ENCODE measurements at places on chromosomes 2 and 18.

GRCh38 chr2:147910990-147911473 lies 66.2 kb downstream of the ACVR2A start:
- no peak for DNase-seq

DNA sequence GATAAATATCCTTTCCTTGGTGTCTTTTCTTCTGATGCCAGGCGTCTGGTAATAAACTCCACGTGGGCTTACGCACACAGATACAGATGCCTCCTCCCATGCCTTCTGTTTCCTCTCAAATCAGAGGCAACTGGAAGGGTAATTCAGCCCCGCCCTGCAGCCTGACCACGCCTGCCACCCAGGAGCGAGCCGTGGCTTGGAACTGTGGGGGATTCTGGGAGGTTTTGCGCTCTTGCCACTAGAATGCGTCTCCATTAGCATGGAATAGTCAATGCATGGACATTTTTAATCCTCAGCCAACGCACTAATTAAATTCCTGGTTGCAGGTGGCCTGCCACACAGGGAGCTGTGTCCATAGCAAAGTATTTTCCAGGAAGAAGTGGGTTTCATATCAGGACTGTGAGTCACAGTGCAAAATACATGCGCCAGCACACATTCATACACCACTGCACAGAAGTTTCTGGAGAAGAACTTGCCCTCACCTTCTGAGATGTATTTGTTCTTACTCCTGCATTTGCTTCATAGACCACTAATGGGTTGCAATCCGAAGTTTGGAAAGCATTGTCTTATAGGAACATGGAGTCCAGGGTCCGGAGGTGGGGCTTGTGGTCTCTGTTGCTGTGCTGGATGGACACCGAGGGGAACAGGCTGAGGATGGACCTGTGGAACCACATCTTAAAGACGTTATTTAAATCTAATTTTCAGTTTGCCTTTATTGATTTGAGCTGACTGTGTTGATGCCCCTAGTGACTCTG lies 151.4 kb downstream of the LDLRAD4 start:
- DNase-seq = no peak

DNA sequence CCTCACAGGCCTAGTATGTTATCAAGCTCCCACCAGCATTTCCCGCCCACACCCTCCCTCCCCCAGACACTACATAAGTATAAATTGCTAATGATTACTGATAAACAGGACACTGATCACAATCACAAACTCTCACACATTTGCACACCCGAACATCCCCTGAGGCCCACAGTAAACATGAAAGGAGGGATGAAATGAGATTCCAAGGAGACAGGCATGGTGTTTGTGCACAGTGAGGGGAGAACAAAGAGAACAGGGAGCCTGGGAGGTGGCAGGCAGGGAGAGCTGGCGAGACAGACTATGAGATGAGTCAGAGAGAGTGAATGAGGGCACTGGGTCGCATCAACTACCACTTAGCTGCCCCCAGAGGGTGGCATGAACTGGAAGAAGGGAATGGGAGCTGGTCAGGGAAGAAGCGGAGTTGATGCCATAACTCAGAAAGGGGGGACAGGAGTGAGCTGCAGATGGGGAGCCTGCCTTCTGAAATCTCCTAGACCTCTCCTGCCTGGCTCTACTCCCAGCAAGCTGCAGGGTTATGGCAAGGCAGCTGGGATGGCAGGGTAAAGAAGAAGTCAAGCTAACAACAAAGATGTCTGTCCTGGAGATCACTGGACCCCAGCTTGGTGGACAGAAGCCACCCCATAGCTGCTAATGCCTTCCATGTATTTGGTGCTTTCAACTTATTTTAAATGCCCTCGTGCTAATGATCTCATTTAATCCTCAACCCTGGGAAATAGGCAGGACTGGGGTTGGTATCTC lies 5.1 kb downstream of the KIF3C start:
- DNase-seq = no peak

DNA sequence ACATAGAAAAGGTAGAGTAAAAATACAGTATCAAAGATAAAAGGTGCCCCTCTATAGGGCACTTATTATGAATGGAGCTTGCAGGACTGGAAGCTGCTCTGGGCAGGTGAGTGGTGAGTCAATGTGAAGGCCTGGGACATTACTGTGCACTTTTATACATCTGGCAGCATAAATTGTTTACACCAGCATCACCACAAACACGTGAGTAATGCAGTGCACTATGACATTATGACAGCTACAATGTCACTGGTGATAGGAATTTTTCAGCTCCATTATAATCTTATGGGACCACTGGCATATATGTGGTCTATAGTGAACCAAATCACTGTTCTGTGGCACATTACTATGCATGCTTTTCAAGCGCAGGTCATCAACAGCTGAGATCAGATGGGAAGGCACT lies 48.1 kb downstream of the TPGS2 start:
- no peak for DNase-seq

DNA sequence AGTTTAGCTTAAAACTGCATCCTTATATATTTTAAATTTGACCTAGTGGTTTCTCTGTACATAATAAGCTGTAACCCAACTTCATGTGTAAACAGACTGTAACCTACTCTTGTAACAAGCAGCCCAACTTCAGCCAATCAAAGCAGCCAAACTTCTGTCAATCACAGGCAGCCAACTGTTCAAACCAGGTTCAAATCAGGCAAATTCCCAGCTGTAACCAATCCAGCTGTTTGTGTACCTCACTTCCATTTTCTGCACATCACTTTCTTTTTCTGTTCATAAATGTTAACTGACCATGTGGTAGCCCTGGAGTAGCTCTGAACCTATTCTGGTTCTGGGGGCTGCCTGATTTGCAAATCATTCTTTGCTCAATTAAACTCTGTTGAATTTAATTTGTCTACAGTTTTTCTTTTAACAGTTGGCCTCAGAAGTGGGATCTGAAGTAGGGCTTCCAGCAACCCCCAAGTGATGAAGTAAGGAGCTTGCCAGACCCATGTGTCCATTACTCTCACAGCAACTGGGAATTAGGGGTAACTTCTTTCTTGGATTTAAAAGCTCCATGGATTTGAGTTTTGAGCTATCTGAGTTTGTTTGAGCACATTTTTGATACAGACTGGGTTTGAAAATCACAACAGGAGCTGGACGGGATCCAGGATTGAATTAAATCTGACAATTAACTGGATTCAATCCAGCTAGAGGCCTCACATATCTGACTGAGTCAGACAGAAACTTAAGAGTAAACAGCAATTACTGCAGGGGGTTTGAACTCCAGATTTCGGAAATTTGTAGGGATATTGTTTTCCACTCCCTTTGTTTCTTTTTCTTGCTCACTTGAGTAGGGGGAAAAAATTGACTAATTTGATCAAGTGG lies 1569.7 kb upstream of the SLC39A10 start:
- no peak for DNase-seq

GRCh38 chr2:151907286-151908203 lies 79.3 kb upstream of the ARL5A start:
- no peak for DNase-seq

GRCh38 chr18:51074605-51075004 lies 44.6 kb downstream of the SMAD4 start:
- no peak for DNase-seq

GRCh38 chr18:75785206-75785605 lies 357.7 kb upstream of the SMIM21 start:
- DNase-seq = no peak

DNA sequence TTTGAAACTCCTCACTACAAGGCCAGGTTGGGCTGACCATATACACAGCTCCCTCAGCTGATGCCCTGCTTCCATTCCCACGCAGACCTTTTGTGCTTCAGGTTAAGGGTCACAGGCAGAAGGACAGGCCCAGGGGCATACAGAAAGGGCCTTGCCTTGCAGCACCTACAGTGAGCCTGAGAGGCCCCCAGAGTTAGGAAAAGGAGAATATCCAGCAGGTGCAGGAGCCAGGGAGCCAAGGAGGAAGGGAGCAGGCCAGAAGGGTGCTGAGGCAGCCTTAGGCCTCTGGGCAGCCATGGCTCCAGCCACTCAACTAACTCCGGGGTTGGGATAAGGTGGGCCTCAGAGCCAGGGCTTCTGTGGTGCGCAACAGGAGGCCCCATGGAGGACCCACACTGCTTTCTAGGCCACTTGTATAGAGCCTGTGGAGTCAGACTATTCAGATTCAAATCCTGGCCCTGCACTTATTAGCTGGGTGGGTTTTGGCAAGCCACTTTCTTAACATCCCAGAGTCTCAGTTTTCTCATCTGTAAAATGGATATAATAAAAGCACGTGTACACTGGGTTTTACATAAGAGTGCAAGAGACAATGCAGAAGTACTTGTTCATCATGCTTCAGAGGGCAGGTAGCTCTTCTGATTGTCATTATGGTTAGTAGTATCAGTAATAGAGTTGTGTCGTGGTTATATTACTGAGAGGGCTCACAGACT lies 214.6 kb upstream of the HAAO start:
- no peak for DNase-seq

- DNase-seq = no peak
Observed at GRCh38 chr2:138190999-138191398, 226.7 kb downstream of the HNMT start.

- no peak for DNase-seq
Observed at GRCh38 chr2:231877533-231878456, 48.4 kb downstream of the NPPC start.

- no peak for DNase-seq
Observed at GRCh38 chr2:134351016-134351415, 97.1 kb downstream of the MGAT5 start.

DNA sequence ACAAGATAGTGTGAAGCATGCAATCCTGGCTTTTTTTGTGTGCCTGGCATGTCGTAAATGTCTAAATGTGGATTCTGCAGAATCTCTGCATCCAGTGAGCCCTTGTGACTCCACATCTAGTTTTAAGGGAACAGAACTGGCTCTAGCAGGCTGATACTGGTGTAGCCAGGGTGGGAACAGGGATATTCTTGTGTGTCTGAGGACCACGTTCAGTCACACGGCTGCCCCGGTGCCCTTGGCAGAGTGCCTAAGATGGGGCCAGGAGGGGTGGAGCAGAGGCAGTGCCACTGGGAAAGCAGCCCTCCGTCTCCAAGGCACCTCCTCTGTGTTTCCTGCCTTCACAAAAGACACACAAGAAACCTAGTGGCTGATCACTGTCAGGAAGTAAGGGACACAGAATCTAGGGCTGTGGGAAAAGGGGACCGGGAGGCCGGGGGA lies 91.5 kb upstream of the PARD3B start:
- DNase-seq = no peak

GRCh38 chr2:239081046-239081445 lies 233.2 kb downstream of the TWIST2 start:
- DNase-seq = no peak

DNA sequence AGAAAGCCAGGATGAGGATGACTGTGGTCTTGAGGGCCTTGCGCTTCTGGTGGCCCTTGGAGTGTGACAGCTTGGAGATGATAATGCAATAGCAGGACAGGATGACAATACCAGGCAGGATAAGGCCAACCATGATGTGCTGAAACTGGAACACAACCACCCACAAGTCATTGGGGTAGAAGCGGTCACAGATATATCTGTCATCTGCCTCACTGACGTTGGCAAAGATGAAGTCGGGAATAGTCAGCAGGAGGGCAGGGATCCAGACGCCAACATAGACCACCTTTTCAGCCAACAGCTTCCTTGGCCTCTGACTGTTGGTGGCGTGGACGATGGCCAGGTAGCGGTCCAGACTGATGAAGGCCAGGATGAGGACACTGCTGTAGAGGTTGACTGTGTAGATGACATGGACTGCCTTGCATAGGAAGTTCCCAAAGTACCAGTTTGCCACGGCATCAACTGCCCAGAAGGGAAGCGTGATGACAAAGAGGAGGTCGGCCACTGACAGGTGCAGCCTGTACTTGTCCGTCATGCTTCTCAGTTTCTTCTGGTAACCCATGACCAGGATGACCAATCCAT lies 2.7 kb downstream of the CXCR4 start:
- no peak for DNase-seq

DNA sequence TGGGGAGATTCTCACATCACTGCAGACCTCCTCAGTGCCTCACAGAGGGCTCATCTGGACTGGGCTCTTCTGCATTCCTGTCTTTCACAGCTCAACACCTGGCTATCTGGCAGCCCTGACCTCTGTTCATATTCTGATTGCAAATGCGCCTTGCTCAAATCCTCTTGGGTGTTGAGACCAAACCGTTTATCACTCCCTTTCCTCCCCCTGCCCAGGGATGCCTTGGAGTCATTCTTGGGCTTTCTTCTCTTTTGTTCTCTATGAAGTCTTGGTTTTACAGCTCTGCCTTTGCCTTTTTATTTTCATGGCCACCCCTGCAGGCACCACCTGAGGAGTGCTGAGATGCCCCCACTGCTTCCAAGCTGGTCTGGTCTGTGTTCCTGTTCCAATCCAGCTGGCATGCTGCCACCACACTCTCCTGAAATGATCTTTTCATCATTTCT lies 26.3 kb downstream of the TUBB6 start:
- DNase-seq = no peak

DNA sequence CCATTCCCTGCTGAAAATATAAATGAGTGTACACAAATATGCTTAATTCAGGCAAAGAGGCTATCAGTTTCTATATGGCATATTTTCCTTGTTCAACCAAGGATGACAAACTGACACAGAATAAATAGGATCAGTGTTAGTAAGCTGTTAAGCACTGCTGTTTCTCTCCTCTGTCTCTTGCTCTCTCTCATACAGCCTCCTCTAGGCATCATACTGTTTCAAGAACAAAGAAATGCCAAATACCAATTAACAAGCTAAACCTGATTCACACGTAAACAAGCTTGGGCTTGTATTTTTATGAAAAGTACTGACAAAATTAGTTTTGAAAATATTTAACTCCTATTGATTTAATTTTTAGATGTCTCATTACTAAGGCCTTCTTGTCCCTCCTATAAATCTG lies 1027.2 kb upstream of the ACVR2A start:
- DNase-seq = no peak

GRCh38 chr2:218983263-218983933 lies 1.6 kb downstream of the FEV start:
- DNase-seq = no peak

DNA sequence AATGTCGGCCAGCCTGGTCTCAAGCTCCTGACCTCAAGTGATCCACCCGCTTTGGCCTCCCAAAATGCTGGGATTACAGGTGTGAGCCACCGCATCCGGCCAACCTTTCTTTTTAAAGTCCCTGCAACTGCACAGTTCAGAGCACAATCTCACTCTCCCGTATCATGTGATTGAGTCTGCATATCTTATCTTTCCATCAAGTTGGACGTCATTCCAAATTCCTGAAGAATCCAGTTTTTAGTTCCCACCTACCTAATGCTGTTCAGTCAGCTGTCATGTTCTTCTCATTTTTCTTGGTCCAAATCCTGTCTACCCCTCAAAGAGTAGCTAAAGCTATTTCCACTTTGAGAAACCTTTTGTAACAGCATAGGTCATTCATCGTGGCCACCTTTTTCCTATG lies 110.8 kb upstream of the FBXO11 start:
- DNase-seq = no peak
